ENCODE measurements at places on chromosomes 13 and 19.
A peak's percentile ranks its signal among the peaks of the same experiment; 100 is the strongest.

- no peak for DNase-seq
Observed at GRCh38 chr13:80083853-80084676, 256.9 kb downstream of the SPRY2 start.

DNA sequence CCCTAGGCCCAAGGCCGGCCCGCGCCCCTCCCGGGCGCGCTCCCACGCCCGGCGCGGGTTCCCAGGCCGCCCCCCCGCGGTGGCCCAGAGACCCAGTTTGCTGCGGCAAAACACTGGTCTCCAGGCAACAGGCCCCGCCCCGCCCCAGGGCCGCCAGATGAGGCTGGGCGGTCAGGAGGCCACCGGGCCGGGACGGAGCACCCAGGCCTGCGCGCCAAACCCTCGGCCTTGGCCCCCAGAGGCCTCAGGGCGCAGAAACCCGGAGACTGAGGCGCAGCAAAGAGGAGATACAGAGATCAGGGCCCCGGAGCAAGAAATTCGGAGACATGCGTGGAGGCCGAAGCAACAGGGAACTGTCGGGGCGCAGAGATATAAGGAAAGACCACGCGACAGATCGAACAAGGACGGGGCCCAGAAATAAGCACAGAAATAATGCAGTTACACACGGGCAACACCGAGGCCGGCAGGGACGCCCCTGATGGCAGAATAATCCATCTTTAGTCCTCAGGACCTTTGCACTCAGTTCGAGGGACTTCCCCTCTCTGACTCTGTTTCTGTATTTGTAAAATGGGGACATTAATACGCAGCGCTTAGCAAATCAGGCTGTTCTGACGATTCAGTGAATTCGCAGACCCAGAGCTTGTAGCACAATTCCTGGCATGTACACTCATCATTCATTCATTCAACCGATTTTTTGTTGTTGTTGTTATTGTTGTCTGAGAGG, 20.8 kb upstream of the ERCC1 start:
- peak; percentile 94 for DNase-seq

DNA sequence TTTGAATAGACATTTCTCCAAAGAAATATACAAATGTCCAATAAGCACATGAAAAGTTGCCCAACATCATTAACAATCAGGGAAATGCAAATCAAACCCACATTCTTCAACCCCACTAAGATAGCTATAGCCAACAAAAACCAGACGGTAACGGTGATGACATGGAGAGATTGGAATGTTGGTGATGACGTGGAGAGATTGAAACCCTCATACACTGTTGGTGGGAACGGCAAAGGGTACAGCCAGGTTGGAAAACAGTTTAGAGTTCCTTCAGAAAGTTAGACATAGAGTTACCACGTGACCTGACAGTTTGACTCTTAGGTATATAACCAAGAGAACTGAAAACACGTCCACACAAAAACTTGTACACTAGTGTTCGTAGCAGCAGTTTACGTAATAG, 48.1 kb downstream of the TNFRSF19 start:
- DNase-seq = no peak

DNA sequence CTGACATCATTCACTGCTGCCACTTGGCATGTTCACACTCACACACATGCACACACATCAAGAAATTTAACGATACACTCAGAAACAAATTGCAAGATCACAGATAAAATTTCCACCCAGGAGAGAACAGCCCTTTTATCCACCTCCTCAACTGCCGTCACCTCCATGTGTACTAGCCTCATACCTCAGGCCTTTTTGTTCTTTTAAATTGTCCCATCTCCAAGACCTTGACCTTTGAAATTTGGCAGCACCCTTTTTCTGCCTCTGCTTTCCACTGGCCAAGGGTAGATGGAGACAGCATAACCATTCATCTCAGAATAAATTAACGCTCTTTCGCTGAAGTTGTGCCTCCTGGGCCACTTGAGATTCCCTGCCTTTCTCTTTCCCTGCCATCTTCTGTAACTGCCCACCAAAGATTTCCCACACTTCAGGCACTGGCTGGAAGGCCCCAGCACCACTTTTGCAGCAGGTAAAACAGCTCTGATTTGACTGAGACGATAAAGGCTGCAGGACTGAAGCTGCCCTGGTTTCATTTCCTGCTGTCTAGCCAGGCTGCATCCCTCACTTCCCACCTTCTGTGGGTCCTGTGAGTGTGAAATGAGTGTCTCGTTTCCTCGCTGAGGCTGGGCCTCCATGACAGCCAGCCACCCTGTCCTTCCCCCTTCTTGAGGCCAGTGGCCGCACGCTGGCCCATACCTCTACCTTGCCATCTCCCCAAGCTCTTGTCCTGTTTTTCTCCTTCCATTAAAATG, 39.3 kb downstream of the MBNL2 start:
- peak; percentile 73 for DNase-seq

DNA sequence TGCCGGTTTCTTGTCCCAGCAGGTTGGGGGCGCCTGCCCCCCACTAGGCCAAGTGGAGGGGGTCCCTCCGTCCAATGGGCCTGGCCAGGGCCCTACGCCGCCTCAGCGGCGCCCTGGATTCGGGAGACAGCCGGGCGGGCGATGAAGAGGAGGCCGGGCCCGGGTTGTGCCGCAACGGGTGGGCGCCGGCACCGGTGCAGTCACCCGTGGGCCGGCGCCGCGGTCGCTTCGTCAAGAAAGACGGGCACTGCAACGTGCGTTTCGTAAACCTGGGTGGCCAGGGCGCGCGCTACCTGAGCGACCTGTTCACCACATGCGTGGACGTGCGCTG, 6.2 kb downstream of the KCNJ14 start:
- DNase-seq = no peak

GRCh38 chr13:97298816-97299215, 76.7 kb downstream of the MBNL2 start:
- DNase-seq = no peak

GRCh38 chr13:77620138-77620537, 77.3 kb upstream of the SLAIN1 start:
- no peak for DNase-seq

- no peak for DNase-seq
Observed at GRCh38 chr13:20363172-20363571, 131.1 kb upstream of the GJB6 start.

- no peak for DNase-seq
Observed at GRCh38 chr19:49773663-49774350, 7.0 kb downstream of the AP2A1 start.

- no peak for DNase-seq
Observed at GRCh38 chr13:40243982-40244381, 422.5 kb downstream of the FOXO1 start.

DNA sequence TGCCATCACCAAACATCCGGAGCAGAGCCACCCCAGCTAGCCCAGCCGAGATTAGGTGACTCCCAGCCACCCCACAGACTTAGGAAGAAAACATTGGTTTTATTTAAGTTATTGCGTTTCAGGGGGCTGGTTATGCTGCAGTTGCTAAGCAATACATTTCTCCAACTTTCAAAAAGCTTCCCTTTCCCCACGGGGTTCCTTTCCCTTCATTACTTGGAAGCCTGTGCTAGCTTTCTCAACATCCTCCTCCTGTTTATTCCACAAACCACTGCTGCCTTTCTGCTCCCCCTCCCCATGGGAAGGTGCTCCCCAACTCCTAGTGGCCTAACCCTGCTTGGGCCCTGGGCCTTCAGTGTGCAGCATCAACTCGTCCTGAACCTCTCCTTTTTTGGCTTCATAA, 52.6 kb downstream of the CDADC1 start:
- no peak for DNase-seq

DNA sequence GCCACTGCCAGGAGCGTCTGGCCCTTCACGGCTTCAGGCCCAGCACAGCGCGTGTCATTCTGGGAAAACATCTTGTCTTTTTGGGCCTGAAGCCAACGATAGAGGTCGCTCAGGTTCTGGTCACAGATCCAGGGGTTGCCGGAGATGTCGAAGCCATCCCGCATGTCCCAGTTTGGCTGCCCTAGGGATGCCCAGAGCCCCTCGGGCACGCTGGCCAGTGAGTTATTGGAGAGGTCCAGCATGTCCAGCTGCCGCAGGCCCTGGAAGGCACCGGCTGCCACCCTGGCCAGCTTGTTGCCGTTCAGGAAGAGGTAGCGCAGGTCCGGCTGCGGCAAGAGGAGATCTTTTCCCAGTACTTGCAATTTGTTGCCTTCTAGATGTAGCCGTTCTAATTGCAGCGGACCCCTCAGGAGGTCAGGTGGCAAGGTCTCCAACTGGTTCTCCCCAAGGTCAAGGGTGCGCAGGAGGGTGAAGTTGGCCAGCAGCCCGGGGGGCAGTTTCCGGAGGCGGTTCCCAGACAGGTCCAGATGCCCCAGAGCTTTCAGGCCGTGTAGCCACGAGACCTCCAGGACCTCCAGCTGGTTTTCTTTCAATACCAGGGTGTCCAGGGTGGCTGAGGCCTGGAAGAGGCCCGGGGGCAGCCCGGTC, 1.8 kb downstream of the LRG1 start:
- no peak for DNase-seq

DNA sequence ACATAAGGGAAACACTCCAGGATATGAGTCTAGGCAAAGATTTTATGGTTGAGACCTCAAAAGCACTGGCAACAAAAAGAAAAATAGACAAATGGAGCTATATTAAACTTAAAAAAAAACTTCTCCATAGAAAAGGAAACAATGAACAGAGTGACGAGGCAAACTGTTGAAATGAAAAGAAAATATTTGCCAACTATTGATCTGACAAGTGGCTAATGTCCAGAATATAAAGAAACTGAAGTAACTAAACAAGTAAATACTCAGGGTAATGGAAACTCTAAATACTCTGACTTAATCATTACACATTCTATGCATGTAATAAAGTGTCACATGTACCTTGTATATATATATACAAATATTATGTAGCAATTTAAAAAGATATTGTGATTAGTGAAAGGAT, 562.5 kb downstream of the GPC5 start:
- DNase-seq = no peak

- no peak for DNase-seq
Observed at GRCh38 chr13:83183439-83184149, 698.7 kb downstream of the SLITRK1 start.

GRCh38 chr19:1066748-1067340, at the start of gene ARHGAP45:
Gene ARHGAP45, plus strand, starts transcription at chr19:1067167. Its CDS starts 239 bp downstream, at chr19:1067406.
- peak; percentile 94 for DNase-seq

- DNase-seq = no peak
Observed at GRCh38 chr19:13130886-13131490, 12.9 kb downstream of the NACC1 start.

DNA sequence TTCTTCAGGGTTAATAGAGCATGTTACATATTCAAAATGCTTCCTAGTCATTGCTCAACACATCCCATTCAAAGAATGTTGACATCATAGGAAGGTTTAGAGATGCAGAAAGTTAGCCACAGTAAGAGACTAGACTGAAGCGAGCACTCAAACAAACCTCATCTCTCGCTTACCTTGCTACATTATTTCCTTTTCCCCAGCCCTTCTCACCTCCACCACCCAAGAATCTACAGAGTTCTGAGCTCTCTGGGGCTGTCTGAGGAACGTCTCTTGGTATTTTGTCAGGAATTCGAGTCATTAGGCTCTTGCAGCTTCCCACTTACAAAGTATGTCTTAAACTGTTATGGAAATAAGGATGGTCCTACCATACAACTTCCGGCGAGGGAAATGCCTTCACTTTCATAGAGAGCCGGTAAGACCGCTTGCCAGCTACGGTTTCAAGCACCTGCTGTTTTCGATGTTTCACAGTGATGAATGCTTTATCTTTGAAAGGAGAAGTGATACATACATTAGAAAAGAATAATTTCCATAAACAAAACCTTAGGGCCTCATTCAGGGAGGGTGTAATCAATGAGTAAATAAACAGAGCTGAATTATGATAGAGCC, 65.1 kb downstream of the FLT1 start:
- no peak for DNase-seq

- DNase-seq = no peak
Observed at GRCh38 chr19:1839658-1840540, 8.4 kb downstream of the REXO1 start.

DNA sequence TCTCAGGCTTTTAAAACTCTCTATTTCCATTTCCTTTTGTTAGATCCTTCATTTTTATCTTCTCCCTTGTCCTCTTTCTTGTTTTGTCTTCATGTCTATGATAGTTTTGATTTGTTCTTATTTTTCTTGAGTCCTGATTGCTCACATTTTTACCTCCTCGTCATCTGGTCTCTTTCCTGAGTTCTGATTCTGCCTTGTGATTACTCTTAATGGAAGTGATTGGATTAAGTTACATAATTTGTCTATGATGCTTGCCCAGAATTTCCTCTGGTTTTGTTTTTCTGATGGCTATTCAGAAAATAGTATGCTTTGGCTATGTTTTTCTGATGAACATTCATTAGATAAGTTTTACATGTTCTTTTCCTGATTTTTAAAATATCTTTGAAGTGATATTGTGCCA, 102.6 kb downstream of the DNAJC3 start:
- DNase-seq = no peak

DNA sequence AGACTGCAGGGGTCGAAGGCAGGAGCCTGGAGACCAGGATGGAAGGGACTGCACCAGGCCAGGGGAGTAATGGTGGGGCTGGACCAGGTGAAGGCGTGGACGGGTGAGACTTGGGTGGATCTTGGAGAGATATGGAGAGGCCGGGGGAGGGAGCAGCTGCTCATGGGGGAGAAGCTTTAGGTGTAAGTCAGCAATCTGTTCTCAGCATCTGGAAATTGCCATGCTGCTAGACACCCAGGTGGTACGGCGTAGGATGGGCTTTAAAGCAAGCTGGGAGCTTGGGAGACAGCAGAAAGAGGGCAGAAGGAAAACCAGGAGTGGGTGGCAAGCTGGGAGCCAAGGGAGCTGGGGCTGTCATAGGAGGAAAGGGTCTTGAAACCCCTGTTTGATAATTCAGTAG, 3.0 kb downstream of the CERS4 start:
- DNase-seq = no peak

GRCh38 chr13:66409542-66409941, 820.6 kb downstream of the PCDH9 start:
- no peak for DNase-seq

- DNase-seq = no peak
Observed at GRCh38 chr19:43574424-43575155, 737 bp downstream of the XRCC1 start.

DNA sequence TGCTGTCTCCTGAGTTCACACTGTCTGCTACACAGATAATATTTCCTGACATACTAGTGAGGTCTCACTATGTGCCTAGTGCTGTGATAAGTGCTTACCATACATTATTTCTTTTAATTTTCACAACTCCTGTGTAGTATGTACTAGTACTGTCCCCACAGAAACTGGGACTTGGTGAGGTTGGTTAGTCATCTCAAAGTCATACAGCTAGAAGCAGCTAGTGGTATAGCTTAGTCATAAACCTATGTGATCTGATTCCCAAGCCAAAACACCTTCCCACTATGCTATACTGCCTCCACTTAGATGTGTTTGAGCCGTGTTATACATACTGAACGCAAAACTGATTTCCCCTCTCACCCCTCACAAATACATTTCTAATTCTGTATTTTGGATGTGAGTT, 10.5 kb downstream of the MTMR6 start:
- DNase-seq = no peak

DNA sequence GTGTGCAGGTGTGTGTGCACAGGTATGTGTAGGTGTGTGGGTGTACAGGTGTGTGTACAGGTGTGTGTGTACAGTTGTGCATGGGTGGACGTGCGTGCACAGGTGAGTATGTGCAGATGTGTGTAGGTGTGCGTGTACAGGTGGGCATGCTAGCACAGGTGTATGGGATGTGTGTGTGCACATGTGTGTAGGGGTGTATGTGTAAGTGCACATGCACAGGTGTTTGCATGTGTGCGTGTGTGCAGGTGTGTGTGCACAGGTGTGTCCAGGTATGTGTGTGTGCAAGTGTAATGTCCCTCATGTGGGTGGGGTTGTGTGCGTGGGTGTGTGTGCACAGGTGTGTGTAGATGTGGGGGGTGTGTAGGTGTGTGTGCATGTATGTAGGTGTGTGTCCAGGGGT, 27.5 kb upstream of the TFDP1 start:
- no peak for DNase-seq

All from activated effector memory CD4-positive, alpha-beta T cell treated with anti-CD3 and anti-CD28 coated beads, Interleukin-2, amount 50 U/mL, for 16 hours (primary cell).